T-cell (primary cell): ENCODE measurements at places on chromosomes 11 and 22.

- no peaks in the 10 kb centered on the region for H3K27me3 ChIP-seq
- no peaks in the 10 kb centered on the region for H3K36me3 ChIP-seq
- no peak overlapping the region for H3K4me3 ChIP-seq
- H3K27ac ChIP-seq, result no peak overlapping the region
- H3K4me1 ChIP-seq, result no peaks in the 10 kb centered on the region
Observed at GRCh38 chr11:74373382-74373781, 24.9 kb downstream of the PGM2L1 start.

DNA sequence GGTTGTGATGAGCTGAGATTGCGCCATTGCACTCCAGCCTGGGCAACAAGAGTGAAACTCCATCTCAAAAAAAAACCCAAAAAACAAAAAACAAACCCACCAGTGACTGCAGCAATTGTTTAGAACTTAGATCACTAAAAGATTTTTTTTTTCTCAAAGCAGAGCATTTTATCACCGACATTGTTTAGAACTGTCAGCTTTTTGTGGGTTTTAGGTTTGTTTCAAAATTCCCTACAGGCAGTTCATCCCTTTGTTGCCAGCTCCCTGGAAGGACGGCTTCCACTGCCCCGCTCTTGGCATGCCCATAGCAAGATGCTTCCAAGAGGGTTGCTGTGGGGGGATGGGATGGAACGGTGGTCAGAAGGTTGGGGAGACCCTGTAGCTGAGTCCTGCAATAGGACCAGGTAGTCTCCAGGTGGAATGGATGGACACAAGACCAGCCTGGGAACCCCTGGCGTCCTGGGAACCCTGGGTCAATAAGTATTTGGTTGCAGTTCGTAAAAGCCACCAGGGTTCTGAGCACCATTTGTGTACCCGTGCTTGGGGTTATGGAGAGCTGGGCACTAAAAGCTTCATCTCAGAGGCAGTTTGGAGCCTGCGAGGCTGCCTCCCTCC is 46.7 kb downstream of the TSPAN18 start:
- DNase-seq, result no peak
- no peaks in the 10 kb centered on the region for H3K36me3 ChIP-seq
- no peak overlapping the region for H3K27ac ChIP-seq
- no peaks in the 10 kb centered on the region for H3K4me1 ChIP-seq
- no peak overlapping the region for H3K4me3 ChIP-seq
- H3K27me3 ChIP-seq, result no peaks in the 10 kb centered on the region

DNA sequence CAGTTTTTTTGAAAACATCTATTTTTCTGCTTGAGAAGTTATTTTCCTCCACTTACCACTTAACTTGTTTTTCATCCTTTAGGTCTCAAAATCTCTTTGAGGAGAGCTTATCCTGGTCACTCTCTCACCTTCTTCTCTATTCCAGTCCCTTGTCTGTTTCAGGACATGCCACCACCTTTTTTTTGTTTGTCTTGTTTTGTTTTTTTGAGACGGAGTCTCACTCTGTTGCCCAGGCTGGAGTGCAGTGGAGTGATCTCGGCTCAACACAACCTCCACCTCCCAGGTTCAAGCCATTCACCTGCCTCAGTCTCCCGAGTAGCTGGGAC is 4.6 kb upstream of the BCL2L13 start:
- H3K36me3 ChIP-seq, result no peaks in the 10 kb centered on the region
- no peaks in the 10 kb centered on the region for H3K27me3 ChIP-seq
- no peak for DNase-seq
- peaks cover 13% of the 10 kb centered on the region for H3K4me1 ChIP-seq
- H3K4me3 ChIP-seq, result no peak overlapping the region

DNA sequence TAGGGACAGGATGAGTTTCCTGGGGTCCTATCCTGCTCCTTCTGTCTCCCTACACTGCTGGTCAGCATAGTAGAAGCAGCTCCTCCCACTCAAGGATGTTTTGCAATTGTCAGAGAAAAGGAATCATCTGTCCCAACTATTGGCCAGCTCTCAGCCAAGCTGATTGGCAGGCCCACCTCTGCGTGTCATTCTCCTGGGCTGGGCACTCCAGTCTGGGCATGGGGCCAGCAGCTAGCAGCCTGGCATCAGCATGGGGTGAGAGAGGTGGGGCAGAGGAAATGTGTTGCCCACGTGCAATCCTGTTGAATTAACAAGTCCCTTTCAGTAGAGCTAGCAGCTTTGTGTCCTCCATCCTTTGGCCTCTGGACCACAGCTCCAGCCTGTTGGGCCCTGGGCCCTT is 14.1 kb downstream of the ANKK1 start:
- no peak overlapping the region for H3K4me3 ChIP-seq
- DNase-seq, result no peak
- no peaks in the 10 kb centered on the region for H3K36me3 ChIP-seq
- no peaks in the 10 kb centered on the region for H3K4me1 ChIP-seq
- no peak overlapping the region for H3K27ac ChIP-seq

GRCh38 chr11:17393472-17393871 is 5.0 kb upstream of the KCNJ11 start:
- DNase-seq, result no peak
- peaks cover 12% of the 10 kb centered on the region for H3K4me1 ChIP-seq
- no peak overlapping the region for H3K4me3 ChIP-seq

DNA sequence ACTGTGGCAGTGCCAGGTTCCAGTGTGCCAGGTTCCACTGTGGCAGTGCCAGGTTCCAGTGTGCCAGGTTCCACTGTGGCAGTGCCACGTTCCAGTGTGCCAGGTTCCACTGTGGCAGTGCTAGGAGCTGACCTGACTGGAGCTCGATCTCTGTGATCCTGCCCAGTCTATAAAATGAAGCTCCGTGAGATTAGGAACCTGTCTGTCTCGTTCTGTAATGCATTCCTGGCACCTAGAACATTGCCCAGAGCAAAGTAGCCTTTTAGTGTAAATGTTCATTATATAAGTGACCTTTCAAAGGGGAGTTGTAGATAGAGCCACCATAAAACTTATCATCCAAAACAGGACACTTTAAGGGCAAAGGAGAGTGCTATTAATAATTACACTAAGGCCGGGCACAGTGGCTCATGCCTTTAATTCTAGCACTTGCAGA is 36.0 kb downstream of the ART5 start:
- DNase-seq, result no peak
- no peaks in the 10 kb centered on the region for H3K27me3 ChIP-seq
- H3K27ac ChIP-seq, result no peak overlapping the region
- H3K36me3 ChIP-seq, result no peaks in the 10 kb centered on the region

DNA sequence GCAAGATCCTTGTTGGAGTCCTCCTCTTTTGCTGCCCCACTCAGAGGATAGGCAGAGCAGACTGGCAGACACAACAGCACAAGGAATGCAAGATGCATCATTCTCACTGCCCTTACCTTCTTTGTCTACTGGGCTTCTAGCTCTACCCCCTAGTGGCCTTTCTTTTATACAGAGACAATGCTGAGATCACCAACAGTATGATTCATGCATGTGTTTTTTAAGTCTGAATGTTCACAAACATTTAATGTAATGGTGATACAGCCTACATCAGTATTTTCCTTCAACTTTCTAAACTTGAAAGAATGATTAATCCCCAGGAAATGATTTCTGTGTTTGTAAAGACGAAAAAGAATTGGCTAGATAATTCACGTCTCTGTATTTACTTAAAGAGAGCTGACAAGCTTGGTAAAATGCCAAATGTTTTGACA is at the start of gene MMP10:
MMP10 (minus strand) TSS at position 138 of the 428 bp plus-strand sequence; CDS start at position 101, 37 bp downstream.
- no peak for DNase-seq
- no peaks in the 10 kb centered on the region for H3K36me3 ChIP-seq
- H3K4me3 ChIP-seq, result no peak within 1 kb of the TSS

GRCh38 chr11:118623269-118623655 is 15.8 kb downstream of the PHLDB1 start:
- H3K27ac ChIP-seq, result no peak overlapping the region
- H3K4me1 ChIP-seq, result peaks cover 15% of the 10 kb centered on the region
- no peak overlapping the region for H3K4me3 ChIP-seq

DNA sequence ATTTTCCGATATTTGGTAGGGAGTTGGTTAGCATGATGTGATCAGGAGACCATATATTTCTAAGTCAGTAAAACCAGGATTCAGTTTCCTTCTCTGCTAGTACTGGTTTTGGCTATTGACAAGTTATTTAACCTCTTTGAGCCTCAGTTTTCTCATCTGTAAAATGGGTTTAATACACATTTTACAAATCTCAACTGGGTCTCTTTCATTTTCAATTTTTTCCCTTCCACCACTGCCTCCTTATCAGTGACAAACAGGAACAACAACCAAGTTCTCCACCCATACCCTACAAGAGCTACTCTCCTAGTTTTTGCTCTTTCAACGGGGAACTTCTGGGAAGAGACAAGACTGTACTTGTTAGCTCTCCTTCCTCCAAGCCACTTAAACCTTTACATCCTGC is 6.2 kb upstream of the APLP2 start:
- DNase-seq, result no peak
- peaks cover 17% of the 10 kb centered on the region for H3K27me3 ChIP-seq
- H3K4me3 ChIP-seq, result no peak overlapping the region
- H3K27ac ChIP-seq, result no peak overlapping the region
- no peaks in the 10 kb centered on the region for H3K36me3 ChIP-seq
- peaks cover 3% of the 10 kb centered on the region for H3K4me1 ChIP-seq

GRCh38 chr11:4748438-4748837 is 21.3 kb downstream of the OR51F1 start:
- no peak overlapping the region for H3K27ac ChIP-seq
- no peak for DNase-seq
- no peak overlapping the region for H3K4me3 ChIP-seq
- no peaks in the 10 kb centered on the region for H3K36me3 ChIP-seq
